ENCODE measurements at places on chromosomes 4 and X. TPM values are rescaled to one million over a fixed set of nuclear protein-coding genes. Genes with fewer than 3 reads are reported as not detected.

INPP4B gene
- total RNA-seq: 4.7 TPM

SLC9A7 gene
- total RNA-seq: 2.1 TPM

HEPH gene
- total RNA-seq: 1.5 TPM

NPNT gene
- 0.59 TPM for total RNA-seq

S100P gene
- not detected for total RNA-seq

CSN2 gene
- total RNA-seq: not detected

NCBP2L gene
- not detected for total RNA-seq

TASL gene
- not detected for total RNA-seq

NLRP2B gene
- not detected for total RNA-seq

TLR2 gene
- total RNA-seq: 13.8 TPM

SPOCK3 gene
- total RNA-seq: not detected

MAPK10 gene
- total RNA-seq: 0.07 TPM

DKC1 gene
- 46.9 TPM for total RNA-seq

TLR10 gene
- not detected for total RNA-seq

Measured in mammary microvascular endothelial cell (primary cell).